NCI-H187 treated with DMSO at 0.1 percent for 48 hours (cell line): ENCODE measurements at places on chromosomes 5 and 9.

- no peak for DNase-seq
These were observed 9.6 kb downstream of the TMOD1 start for GRCh38 chr9:97510797-97511654.

DNA sequence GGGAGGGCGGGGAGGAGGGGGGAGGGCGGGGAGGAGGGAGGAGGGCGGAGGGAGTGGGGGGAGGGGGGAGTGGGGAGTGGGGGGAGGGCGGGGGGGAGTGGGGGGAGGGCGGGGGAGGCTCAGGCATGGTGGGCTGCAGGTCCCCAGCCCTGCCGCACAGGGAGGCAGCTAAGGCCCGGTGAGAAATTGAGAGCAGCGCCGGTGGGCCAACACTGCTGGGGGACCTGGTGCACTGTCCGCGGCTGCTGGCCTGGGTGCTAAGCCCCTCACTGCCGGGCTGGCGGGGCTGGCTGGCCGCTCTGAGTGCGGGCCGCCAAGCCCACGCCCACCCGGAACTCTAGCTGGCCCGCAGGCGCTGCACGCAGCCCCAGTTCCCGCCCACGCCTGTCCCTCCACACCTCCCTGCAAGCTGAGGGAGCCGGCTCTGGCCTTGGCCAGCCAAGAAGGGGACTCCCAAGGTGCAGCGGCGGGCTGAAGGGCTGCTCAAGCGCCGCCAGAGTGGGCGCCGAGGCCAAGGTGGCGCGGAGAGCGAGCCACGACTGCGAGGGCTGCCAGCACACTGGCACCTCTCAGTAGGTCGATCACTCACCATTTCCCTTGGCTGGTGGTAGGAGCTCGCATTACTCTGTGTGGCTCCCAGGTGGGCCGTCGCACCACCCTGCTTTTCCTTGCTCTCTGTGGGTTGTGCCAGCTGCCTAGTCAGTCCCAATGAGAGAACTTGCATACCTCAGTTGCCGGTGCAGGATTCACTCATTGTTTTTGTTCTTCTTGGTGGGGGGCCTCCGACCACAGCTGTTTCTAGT, 160.2 kb downstream of the CNTLN start:
- DNase-seq, result no peak

- no peak for DNase-seq
These were observed 13.4 kb upstream of the TNFAIP8 start for GRCh38 chr5:119342406-119342805.

- DNase-seq, result no peak
These were observed 177.3 kb downstream of the ALDH1A1 start for GRCh38 chr9:72775570-72775969.

DNA sequence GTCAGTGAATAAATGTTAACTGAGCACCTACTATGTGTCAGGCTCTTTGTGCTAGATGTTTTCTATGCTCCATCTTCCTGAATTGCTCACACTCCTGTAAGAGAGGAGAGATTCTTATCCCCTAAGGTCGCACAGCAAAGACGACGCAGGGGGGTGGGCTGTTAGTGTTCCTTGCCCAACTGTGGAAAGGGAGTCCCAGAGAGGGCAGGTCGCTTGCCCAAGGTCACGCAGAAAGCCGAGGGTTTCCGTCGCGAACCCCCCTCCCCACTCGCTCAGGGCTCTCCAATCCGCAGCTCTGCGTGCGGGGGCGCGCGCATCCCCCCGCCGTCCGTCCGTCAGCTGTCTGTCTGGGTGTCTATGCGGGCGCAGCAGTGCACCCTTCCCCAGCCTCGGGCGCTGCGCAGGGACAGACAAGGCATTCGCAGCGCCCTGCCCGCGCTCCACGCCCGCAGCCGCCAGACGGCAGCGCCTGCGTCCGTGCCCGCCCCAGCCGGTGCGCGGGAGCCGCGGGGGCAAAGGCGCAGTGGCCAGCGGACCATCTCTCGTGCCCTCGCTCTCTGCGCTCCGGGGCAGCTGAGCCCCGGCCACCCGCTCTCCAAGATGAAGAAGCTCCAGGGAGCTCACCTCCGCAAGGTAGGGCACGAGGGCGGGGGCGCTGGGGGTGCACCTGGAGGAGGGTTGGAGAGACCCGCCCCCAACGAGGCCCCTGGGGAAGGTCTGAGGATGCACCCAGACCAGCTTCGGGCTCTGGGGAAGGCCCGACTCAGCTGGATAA, at the start of gene SLC6A7:
Gene SLC6A7, plus strand, starts transcription at position 335 of the 775 bp plus-strand sequence. Its CDS starts 266 bp downstream, at position 601.
- DNase-seq, result no peak

DNA sequence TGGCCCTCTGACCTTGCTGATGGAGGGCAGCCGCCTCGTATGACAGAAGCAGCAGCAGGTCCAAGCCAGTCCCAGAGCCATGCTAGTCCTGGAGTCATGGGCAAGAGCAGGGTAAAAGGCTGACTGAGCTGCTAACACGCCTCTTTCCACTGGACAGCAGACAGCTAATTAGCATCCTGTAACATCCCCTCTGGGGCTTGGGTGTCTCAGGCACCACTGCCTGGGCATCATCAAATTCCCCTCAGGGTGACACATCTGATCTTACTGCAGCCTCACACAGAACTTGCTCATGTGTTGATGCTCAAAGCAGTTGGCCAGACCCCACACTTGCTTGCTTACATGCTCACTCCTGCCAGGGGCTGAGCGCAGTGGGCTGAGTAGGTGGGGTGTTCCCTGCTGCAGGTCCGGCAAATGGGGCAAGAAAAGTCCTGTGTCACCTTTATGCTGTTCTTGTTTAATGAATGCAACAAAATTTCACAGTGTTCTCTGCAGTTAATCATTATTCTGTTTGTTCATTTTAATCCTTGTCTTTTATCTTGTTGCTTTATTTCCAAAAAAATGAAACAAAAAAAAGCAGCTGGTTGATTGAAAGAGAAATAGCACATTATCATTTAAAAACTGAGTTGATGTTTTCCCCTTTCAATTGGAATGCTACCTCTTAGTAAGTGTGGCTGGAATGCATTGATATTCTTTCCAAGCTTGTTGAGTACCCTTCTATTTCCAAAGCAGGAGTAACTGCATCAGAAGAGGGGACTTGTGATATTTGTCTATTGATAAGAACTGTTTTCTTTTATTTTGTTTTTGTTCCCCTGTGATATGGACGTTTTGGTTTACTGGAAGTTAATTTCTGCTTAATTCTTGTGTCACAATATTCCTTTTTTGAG, 254.1 kb downstream of the CDH18 start:
- DNase-seq, result no peak

DNA sequence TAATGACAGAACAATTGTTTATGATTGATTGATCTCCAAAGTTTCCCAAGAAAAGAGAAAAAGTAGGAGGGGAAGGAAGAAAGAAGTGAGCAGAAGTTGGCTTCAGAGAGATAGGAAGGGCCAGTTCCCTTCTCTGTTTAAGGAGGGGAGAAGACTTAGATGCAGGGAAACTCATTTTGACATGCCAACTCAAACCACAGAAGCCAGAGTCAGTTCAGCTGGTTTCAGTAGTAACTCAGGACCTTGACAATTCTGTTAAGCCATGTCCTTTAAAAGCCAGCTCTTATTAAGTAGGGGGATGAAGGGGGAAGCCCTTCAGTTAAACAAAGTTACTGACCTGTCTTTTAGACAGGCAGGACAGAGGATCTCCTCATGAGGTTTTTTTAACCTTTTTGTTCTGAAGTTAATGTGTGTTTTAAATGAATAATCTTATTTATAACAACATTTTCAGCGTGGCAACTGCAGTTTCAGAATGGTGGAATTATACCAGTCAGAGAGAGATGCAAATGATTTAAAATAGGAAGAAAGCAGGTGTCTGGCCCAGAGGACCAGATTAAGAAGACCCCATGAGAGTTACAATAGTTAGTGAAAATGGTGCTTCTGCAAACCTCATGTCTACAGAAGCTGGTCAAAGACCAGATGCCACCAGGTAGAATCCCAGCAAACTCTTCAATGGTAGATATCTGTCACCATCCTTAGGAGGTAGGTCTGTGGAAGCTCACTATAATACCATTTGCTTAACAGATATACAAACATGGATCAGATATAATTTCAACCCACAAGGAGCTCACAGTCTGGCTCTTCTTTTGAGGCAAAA, 29.3 kb upstream of the ABL1 start:
- DNase-seq, result no peak

- DNase-seq, result no peak
These were observed 67.7 kb upstream of the SPOCK1 start for GRCh38 chr5:137566780-137567179.

DNA sequence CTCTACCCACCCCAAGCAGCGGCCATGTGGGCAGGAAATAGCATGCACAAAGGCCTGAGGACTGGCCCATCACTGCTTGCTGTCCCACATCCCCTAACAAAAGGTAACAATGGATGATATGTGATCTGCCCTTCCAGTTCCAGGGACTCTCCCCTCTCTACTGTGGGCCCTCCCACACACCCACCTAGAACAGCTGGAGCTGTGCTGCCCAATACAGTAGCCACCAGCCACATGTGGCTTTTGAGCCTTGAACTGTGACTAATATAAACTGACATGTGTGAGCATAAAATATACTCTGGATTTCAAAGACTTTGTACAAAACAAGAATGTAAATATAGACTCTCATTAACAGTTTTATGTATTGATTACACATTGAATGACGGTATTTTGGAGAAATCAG, 78.1 kb downstream of the C5orf15 start:
- no peak for DNase-seq

DNA sequence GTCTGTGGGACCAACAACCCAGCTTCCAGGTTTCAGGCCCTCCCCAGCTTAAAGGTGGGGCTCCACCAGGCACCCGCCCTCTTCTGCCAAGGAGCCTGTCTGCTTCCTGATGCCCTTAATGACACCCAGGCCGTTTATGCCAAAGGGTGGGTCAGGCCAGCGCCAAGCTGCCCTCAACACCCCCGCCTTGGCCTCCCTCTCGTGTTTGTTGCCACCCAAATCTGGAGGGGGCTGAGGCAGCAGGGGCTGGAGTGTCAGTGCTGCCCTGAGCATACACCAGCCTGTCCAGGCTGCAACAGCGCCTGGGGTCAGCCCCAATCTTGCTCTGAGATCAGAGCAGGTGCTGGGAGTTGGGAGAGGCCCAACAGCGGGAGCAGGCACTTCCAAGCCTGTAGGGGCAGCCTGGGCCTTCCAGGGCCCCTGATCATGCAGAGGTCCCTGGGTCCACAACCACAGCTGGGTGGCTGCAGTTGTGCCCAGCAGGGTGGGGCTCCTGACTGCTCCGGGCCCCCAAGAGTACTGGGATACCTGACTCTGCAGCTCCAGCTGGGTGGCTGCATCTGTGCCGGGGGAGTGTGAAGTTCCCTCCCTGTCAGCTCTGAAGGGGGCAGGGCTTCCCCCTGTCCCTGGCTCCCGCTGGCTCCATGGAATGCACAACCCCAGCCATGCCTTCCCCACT, 34.5 kb upstream of the TYRP1 start:
- no peak for DNase-seq

DNA sequence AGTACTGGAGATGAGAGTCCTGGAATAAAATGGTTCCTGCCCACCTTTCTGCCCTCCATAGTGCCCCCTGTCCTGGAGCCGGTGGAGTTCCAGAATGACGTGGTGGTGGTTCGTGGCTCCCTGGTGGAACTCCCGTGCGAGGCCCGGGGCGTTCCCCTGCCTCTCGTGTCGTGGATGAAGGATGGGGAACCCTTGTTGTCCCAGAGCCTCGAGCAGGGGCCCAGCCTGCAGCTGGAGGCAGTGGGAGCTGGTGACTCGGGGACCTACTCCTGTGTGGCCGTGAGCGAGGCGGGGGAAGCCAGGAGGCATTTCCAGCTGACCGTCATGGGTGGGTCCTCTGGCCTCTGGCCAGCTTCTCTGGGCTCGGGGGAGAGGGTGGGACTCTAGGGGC, 51.1 kb upstream of the ASS1 start:
- no peak for DNase-seq

- no peak for DNase-seq
These were observed 2.0 kb upstream of the TRIM14 start for GRCh38 chr9:98121058-98121457.

DNA sequence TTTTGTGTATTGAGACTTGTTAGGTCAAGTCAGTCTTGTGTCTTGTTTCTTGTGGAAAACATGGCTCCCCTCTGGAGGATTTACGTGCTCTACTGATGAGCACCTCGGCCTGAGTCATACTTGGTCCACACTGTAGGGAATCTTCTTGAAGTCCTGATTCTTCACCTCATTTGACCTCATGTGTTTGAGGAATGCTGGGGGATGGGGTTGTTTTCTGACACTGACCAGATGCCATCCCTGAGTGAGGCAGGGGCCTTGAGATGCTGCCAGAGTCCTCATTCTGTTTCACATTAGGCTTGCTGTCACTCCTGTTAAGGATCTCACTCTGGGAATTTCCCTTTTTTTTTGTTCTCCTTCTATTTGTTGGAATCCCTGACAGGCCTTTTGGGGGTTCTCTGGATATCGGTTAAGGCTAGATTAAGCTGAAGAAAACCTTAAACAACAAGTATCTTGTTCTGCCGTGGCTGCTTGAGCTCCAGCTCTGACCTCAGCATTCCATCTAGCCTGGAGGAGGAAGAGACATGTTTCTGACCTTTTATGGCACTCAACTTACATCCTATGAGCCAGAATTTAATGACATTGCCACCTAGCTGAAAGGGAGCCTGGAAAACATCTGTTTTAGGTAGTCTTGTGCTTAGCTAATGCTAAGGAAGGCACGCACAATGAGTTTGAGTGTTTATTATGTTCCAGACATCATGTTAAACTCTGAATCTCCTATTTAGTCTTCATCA, 20.6 kb downstream of the TCOF1 start:
- DNase-seq, result no peak

GRCh38 chr5:143772621-143773020, 39.3 kb upstream of the HMHB1 start:
- no peak for DNase-seq

DNA sequence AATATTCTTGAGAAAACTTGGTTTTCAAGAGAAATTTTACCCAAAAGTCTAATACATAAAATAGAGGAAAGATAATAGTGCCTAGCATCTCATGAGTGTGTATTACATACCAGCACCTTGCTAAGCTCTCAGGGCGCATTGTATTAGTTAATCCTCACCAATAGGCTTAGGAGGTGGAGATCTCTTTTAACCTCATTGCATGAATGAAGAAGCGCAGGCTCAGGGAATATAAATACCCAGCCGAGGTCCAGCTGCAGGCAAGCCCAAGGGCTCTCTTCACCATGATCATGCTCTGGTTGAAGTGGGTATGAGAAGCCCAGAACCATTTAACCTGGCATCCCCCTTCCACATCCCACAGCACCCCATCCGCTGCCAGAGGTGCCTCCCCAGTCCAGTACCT, 46.0 kb downstream of the CAMK2A start:
- no peak for DNase-seq

DNA sequence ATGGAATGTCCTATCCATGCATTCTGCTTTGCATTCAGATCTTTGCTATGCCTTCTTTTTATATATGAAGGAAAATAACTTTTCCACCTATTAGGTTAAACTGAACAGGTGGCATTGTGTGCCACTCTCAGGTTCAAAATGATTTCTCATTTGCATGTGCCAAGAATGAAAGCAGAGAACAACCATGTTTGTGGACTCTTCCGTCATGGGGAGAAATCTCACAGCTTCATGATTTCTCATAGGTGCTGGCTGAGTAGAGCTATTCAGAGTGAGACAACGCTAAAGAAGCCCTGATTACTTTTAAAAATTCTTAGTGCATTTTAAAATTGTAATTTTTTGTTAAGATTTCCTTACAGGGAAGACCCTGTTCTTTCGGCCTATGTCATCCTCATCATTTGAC, 472.1 kb downstream of the RASEF start:
- DNase-seq, result no peak
